ENCODE measurements at places on chromosomes 6 and 20.

- no peak for DNase-seq
These were observed 60.1 kb downstream of the PPP1R14C start for GRCh38 chr6:150202934-150203333.

DNA sequence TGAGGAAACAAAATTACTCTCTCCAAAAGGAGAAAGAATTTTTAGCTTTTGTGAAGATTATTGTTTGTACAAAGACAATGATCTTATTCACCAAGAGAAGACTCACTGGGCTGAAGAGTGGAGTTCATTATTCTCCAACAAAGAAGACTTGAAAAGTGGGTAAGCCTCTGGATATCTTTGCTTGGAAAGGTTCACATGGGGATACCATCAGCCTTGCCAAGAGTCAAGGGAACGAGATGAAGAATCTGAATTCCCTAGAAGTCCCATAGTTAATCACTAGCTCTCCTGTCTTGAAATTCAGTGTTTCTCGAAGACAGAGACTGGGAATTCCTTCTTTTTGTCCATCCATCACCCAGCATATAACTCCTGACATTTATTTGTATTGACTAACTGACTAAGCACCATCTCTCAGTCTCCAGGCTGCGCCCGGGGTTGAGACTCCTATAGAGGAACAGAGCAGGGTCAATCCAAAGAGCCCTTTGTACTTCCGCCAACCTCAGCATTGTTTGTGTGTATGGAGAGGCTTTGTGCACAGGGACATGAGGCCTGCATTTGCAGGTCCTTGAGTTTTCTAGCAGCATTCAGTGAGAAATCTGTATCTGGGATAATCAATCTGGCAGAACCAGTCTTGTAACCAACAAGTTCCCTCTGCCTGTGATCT lies 461.9 kb downstream of the KIF16B start:
- no peak for DNase-seq

- no peak for DNase-seq
These were observed 671.7 kb upstream of the NRSN1 start for GRCh38 chr6:23454080-23454976.

- DNase-seq, result no peak
These were observed 69.1 kb upstream of the BTN3A2 start for GRCh38 chr6:26295691-26296555.

GRCh38 chr20:3800256-3800877 lies 4.3 kb downstream of the CDC25B start:
- no peak for DNase-seq

DNA sequence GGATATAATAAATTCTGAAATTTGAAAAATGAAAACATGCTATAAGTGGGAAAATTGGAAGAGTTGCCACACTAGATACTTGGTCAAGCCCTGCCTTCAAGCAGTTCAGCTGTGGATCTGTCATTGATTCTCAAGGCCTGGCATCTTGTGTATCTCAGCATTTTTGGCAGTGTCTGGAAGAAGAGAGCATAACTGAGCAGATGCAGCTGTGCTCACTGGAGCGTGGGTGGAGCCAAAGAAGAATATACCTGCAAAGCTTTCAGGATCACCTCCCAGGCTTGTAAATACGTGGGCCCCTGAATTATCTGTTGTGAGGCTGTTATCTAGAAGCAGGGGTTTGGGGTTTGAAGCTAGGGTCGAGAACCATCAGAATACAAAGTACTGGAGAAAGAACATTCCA lies 31.3 kb upstream of the CHD6 start:
- DNase-seq, result no peak

- DNase-seq, result no peak
These were observed 23.1 kb downstream of the UBE3D start for GRCh38 chr6:83042467-83043053.

GRCh38 chr6:30212865-30213666 lies at the start of gene TRIM26:
TSS of gene TRIM26 (minus strand) at chr6:30213406. CDS start at chr6:30199103, 14,303 bp downstream.
- peak; percentile 95 for DNase-seq

DNA sequence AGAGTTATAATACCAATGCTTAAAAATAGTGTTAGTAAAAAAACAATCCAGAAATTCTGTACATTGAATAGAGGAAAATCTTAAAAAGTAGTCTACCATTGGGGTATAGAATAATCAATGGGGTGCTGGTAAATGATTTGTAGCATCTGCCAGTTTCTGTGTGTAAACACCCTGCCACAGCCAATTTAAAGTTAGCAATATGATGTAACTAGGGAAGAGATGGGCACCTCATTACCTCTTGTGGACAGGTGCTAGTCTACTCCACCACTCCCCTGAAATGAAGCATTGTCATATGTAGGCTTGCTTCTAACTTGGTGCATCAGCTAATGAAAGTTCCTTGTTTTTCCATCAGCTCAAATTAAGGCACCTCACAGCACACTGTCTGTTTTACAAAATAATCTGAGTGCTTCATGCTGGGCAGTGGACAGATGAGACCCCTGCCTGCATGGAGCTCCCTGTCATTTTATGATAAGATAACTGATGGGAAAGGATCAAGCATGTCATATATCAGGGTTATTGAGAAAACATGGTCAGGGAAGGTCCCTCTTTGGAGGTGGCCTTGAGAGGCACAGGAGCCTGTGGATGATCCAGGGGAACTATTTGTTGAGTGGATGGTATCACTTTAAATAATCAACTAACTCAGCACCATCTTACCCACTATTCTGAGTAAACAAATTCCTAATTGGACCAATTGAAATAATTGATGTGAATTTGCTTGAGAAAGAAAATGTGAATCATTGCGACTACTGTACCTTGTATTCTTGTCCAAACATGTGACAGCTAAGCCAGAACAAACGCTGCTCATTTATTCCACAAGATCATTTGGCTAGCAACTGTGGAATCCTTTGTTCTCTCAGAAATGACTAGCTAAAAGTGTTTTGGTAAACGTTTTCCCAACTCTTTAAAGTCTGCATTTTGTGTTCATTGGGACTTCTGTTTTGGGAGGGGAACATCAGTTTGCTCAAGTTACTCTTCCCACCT lies 45.9 kb upstream of the CSE1L start:
- no peak for DNase-seq

All from central memory CD8-positive, alpha-beta T cell (primary cell).